ENCODE measurements at places on chromosomes 16 and 17.

- no peak for DNase-seq
Observed at GRCh38 chr17:80445726-80446110, 30.7 kb downstream of the NPTX1 start.

- no peak for DNase-seq
Observed at GRCh38 chr17:80422276-80422675, 7.3 kb downstream of the ENDOV start.

DNA sequence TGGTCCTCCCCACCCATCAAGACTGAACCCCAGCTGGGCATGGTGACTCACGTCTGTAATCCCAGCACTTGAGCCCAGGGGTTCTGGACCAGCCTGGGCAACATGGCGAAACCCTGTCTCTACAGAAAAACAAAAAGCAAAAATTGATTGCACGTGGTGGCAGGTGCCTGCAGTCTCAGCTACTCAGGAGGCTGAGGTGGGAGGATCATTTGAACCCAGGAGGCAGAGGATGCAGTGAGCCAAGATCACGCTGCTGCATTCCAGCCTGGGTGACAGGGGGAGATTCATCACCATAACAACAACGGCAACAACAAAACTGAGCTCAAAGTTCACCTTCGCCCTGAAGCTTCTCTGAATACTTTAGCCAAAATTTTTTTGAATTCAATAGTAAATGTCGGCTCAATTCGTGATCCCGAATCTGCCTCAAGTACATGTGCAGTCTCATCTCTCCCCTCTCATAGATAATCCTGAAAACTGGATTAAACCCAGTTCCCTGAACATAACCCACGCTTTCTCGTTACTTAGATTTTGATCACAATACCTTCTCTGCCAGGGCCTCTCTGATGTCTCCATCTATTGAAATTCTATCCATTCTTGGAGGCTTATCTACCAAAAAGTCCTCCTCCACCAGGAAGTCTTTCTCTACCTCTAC, 13.5 kb upstream of the MYH10 start:
- DNase-seq, result peak; percentile 12

GRCh38 chr16:49701789-49702494, 154.0 kb downstream of the ZNF423 start:
- no peak for DNase-seq

- no peak for DNase-seq
Observed at GRCh38 chr17:75102385-75102821, 7.4 kb upstream of the ARMC7 start.

GRCh38 chr17:5422505-5422904, 2.5 kb downstream of the RPAIN start:
- no peak for DNase-seq

Data from Caco-2 (cell line).